ENCODE measurements at places on chromosomes 1 and 21.

- no peak for DNase-seq
Measured at GRCh38 chr1:179095377-179095776, 13.5 kb downstream of the TOR3A start.

GRCh38 chr1:43205671-43206070 is 33.5 kb downstream of the CFAP57 start:
- DNase-seq: no peak

DNA sequence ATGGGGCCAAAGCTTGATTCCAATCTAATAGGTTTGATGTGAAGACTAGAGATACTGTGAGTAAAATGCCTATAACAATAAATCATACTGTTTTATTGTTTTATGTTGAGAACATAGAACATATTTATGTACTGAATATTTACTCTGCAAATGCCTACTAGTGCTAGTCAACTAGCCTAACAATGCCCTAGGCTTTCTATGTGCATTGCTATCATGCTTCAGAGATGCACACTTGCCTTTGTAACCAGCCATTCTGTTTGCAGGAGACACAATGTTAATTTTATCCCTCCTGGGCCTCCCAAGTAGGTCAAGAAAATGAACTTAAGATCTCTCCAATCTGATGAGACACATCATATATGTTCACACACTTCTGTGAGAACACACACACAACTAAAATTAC is 530.8 kb upstream of the BEND5 start:
- DNase-seq: no peak

- DNase-seq: no peak
Measured at GRCh38 chr1:179706339-179706941, 36.7 kb upstream of the FAM163A start.

GRCh38 chr1:115454837-115455511 is 116.9 kb upstream of the NGF start:
- DNase-seq: peak; percentile 77

DNA sequence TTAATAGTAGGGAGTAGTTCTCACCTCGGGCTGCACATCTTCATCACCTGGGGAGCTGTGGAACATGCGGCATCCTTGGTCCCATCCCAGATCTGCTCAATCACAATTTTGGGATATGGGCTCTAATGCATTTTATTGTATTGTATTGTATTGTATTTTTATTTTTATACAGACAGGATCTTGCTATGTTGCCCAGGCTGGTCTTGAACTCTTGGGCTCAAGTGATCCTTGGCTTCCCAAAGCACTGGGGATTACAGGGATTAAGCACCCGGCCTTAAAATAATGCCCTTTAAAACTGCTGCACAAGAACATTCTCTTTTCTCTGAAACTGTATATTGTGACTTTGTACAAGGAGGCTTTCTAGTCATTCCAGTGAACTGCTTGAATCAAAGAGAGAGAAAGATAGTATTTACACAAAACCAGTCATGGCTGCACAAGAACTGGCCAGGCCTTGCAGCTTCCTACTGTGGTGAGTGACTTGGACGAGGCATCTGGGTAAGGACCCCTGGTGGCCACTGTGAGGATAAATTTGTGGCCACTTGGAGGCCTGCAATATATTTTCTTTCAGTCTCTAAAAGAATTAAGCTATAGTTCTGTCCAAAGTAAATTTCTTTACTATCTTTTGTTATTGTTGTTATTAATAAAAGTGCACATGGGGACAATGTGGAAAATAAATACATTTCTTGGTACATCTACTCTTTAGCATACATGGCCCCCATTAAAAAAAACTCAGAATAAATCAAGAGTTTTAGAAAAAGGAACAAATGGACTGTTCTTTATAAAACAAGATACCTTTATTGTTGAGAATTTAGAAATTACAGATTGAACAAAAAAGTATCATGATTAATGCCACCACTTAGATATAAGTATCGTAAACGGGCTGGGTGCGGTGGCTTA is 48.0 kb downstream of the TBCE start:
- DNase-seq: no peak
